ENCODE measurements at places on chromosomes 5 and 9.

- DNase-seq, result no peak
These were observed 83.9 kb downstream of the BARX1 start for GRCh38 chr9:93871286-93871685.

GRCh38 chr5:61417340-61417739, 85.3 kb downstream of the ZSWIM6 start:
- DNase-seq, result no peak

GRCh38 chr5:154258531-154259217, 68.1 kb downstream of the GALNT10 start:
- DNase-seq, result no peak

DNA sequence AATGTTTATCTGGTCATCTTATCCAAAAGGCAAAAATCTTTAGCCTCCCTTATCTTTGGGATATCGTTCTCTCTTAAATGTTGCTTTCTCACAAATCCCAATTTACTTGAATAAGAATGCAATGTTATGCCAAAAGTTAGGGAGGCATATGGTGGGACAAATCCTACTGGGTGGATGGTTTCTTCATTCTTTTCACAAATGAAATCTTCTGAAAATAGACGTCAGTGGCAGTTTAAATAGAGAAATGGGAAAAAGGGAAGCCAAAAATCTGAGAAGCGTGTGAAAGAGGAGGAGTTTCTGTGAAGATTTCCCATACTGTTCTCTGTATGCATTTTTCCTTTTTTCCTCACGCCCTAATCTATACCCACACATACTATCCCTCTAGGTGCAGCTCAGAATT, 2.5 kb upstream of the PCDHAC1 start:
- DNase-seq, result no peak

GRCh38 chr9:109329638-109330258, 8.9 kb upstream of the EPB41L4B start:
- no peak for DNase-seq

DNA sequence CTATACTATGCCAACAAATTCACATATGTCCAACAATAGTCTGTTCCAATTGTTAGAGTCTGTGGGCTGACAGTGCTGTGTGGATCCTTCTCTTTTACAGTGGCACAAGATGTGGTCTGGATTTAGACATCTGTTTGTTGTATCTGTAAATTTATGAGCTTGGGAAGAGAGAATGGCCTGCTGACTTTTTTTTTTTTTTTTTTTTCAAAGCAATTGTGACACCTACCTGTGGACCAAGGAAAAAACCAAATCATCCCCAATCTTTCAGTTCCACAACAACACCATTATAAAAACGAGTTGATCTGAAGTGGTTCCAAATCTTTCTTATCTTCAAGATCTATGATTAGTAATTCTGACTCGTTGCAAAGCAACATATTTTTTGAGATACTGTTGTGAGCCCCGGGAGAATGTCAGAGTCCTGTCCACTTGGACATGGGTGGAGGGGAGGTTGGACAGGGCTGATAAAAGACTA, 4.9 kb downstream of the IRX2 start:
- no peak for DNase-seq

DNA sequence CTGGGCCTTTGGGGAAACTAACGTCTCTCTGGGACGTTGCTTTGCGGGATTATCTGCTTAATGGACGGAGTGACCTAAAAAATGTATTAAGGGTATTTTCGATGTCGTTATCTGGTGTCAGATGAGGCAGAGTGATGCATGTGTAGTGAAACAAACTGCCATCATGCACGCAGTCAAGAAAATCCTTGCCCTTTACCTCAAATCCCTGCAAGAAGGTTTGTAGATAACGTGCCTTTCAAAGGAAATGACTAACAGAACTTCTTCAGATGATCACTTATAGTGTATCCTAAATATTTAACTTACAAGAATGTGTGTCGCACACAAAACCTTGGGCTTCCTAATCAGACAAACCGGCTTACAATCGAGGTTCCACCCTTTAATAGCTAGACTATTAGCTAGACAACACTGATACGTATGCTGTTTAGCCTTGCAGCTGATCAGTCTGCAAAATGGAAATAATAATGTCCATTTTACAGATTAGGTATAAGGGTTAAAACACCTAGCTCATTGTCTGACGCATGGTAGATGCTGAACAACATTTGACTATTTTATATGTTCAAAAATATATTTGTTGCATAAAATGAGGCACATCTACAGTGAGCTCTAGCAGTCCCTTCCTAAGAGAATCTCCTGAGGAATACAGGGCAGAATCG, 541 bp upstream of the TBCA start:
- DNase-seq, result no peak

- DNase-seq, result no peak
These were observed 42.9 kb downstream of the DAPK1 start for GRCh38 chr9:87540444-87541105.

DNA sequence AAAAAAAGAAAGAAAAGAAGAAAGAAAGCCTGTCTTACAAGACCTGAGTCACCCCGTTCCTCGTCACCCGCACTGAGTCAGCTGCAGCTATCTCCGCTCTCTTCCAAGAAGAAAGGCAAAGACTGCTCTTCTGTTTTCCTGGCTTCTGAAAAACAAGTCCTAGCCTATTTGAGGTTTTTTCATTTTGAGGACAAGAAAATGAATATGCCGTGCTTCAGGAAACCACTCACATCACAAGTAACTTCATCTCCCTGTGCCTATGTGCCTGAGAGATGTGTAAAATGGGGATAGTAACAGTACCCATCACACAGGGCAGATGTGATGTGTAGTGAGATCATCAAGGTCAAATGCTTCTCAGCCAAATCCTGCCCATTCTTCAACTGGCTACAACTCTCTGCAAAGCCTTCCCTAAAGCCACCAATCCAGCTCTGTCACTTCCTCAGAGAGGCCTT, 78.4 kb downstream of the GLDC start:
- DNase-seq, result no peak

GRCh38 chr9:125239631-125240597, 1.2 kb downstream of the HSPA5 start:
- no peak for DNase-seq

- DNase-seq, result no peak
These were observed 282.4 kb downstream of the EFNA5 start for GRCh38 chr5:107388141-107388861.

- no peak for DNase-seq
These were observed 118.1 kb downstream of the C9orf152 start for GRCh38 chr9:110089681-110090370.

- no peak for DNase-seq
These were observed 532.9 kb downstream of the ANXA1 start for GRCh38 chr9:73684601-73685000.

- no peak for DNase-seq
These were observed 57.8 kb upstream of the FBXL7 start for GRCh38 chr5:15442193-15442570.

GRCh38 chr5:177233206-177233605, 70.3 kb downstream of the RAB24 start:
- DNase-seq, result no peak

GRCh38 chr9:1383899-1384455, 333.8 kb downstream of the DMRT2 start:
- no peak for DNase-seq

DNA sequence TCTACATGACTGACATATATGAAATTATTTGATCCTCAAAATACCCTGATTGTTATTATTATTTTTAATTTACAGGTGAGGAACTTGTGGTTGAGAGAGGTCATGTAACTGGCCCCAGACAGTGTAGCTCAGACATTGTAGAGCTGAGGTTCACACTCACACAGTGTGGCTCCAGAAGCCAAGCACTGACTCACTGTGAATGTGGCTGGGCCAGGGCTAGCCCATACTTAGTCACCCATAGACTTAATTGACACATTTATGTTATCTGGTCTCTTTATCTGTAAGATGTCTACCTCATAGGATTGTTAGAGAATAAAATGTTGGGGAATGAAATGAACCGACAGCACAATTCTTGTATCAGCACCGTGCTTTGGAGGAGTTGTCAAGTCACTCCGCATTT, 24.9 kb upstream of the CCDC112 start:
- no peak for DNase-seq

DNA sequence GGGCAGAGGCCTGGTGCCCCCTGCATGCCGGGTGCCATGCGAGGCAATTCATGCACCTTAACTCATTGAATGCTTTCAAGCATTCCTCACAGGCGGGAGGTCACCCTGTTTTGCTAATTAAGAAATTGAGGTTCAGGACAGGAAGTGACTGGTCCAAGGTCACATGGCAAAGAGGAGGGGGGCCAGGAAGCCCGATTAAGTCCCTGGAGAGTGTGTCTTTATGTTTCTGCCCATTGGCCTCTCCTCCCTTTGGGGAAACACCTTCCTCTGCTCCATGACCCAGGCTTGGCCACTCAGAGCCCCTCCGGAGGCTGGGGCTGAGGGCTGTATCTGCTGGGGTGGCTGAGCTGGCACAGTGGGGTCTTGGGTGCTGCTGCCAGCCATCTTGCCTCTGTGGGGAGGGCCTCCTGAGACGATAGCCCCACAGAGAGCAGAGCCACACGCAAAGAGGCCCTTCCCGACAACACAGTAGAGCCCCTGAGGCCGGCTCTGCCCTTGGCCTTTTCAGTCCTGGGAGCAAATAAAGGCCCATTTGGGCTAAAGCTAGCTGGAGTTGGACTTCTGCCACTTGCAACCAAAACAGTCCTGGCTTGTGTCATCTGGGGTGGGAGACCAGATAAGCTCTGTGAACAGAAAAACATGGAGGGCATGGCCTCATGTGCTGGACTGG, 90.8 kb upstream of the NEURL1B start:
- no peak for DNase-seq

- no peak for DNase-seq
These were observed 55.1 kb upstream of the NRARP start for GRCh38 chr9:137357166-137357565.

DNA sequence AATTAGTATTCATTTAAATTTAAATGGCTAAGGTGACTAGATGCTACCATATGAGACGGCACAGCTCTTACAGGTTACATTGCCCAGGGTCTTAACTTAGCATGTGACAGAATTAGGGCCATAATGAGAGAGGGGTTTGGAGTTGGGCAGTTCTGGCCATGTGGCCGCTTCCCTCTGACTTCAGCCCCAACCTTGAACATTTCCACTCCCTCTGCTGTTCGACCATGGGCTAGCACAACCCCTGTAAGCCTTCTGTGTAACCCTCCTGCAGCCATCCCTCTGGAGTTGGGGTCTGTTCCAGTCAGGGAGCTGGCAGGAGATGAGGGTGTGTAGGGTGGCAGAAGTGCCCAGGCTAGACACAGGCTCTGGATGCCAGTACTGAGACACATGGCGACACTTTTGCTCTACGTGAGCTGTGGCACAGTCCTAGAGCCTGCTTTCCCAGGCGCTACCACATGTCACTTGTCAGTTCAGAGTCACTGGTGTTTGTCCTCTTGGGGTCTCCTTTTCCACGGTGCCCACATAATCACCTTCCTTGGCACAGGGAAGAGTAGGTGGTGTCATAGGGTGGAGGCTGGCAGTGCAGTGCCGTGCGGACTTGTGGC, 128.7 kb upstream of the PITX1 start:
- no peak for DNase-seq

GRCh38 chr5:181243018-181243563, 615 bp downstream of the RACK1 start:
- DNase-seq, result no peak

GRCh38 chr9:38727497-38728001, 7.6 kb upstream of the FAM240B start:
- no peak for DNase-seq

DNA sequence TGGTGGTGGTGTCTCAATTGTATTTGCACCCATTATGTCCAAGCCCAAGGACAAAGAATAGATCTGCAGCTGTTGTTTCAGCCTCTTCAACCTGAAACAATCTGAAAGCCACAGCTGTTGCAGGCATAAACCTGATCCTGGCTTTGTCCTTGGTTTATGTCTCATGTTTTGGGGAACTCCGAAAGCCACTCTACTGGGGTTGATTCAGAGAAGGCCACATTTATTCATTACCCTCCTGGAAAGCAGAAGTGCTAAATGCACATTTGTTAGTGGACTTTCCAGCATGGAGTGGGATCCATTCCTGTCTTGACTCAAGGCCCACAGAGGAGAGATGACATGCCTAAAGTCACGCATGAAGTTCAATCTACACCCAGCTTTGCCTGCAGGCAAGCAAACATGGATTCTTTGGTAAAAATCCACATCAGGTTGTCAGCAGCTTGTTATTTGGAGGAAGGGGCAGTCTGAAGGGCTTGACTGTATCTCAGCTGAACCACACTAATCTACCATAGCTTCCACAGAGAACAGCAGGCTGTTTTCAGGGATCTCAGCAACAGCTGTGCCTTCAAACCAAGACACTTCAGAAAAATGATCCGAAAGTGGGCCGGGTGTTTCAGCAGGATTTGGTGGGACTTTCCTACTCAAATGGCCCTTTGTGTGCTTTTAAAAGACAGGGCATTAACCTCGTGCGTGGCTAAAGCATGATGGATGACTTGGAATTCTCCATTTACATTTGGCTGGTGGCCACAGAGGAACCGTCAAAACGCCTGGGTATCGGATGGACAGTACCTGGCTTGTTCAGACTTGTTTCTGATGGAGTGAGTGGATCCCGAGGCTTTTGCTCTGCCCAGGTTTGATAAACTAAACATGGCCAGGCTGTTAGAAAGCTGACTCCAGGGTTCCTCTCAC, 36.2 kb upstream of the ADAM19 start:
- DNase-seq, result no peak

DNA sequence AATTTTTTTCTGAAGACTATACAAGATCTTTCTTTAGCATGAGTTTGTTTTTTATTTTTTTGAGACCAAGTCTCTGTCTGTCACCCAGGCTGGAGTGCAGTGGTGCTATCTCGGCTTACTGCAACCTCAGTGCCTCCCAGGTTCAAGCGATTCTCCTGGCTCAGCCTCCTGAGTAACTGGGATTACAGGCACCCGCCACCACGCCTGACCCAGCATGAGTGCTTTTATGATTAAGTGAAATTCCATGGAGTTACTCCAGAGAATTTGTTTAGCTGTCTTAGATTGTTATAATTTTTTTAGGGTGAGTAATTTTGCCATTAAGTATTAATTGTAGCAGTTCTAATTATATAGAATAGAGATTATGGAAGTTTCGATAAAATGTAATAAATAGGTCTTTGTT, 14.3 kb downstream of the YTHDC2 start:
- DNase-seq, result no peak

GRCh38 chr5:66174338-66174737, 30.2 kb downstream of the SREK1 start:
- DNase-seq, result no peak

GRCh38 chr9:117135501-117136098, 279.3 kb downstream of the ASTN2 start:
- no peak for DNase-seq

- DNase-seq, result no peak
These were observed 576.7 kb downstream of the LRRC70 start for GRCh38 chr5:63155310-63155631.

- DNase-seq, result no peak
These were observed 16.3 kb upstream of the MAML1 start for GRCh38 chr5:179716286-179716685.

- DNase-seq, result no peak
These were observed 16.1 kb upstream of the FAM174A start for GRCh38 chr5:100519075-100519474.

DNA sequence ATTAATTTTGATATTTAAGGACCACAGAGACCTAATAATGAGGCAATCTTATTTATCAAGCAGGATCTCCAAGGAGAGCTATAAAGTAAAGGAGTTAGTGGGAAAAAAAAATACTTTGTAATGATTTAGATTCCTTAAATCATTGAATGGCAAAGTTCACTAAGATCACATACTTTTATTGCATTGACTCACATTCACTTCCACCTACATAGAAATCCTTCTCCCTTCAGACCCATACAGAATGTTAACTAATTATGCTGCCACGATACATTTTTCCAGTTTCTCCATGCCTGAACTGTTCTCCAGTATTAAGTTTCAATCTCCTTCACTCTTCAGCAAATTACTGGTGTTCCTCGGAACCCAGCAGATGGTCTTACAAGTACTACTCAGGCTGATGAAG, 388.7 kb downstream of the EFNA5 start:
- DNase-seq, result no peak

Measured in urinary bladder (tissue), 4 donors.